Stimulated activated CD8-positive, alpha-beta memory T cell treated with anti-CD3 and anti-CD28 coated beads, Interleukin-4, amount 100 ng/mL, for 4 hours (primary cell): ENCODE measurements at places on chromosomes 2 and 18.

DNA sequence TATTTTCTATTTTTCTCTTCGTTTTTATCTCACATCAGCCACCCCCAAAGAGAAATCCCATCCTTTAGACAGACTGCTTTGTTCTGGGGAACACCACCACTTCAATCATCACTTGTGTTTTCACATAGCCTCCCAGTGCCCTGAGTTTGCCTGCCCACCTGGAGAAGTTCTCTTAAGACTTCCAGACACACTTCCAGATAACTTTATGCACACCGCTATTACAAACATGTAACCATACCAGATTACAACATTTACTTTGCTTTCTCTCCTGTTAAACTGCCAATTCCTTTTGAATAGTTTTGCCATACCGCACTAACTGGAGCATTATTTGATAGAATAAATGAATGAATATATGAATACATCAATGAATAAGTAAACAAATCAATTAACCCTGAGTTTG, 1353.6 kb downstream of the DPP10 start:
- no peak for DNase-seq

- no peak for DNase-seq
Observed at GRCh38 chr2:164967781-164968228, 12.5 kb upstream of the SLC38A11 start.

DNA sequence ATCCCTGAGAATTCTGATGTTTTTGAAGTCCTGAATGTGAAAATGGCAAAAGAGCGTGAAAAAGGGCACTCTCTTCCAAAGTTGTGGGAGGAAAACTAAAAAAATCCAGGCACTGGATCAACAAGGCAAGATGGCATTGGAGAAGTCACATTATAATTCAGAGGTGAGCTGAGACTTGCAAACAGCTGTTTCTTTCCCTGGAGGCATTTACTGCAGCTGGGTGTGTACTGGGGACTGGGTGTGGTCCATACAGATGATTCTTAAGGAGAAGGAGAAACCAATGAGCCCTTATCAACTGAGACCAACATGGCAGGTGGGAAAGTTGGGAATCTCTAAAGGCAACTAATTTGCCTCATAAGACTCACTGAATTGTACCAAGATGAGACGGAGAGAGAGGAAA, 313.9 kb downstream of the TRIB2 start:
- no peak for DNase-seq

DNA sequence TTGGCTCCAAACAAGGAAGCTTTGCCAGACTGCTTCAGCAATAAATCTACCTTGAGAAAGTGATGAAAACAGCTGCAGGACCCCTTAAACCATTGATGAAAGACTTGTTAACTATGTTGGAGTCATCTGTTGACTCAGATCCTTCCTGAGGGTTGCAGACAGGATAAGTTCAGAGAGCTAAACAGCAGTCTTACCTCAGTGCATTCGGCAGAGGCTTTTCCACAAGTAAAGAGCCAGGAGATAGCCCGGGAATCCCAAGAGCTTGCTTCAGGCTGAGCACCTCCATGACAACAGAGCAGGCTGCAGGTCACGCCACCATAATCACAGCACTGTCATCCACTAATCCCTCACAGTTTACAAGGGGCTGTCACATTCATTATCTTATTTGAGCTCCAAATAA, 23.7 kb downstream of the KIAA2012 start:
- DNase-seq, result no peak

DNA sequence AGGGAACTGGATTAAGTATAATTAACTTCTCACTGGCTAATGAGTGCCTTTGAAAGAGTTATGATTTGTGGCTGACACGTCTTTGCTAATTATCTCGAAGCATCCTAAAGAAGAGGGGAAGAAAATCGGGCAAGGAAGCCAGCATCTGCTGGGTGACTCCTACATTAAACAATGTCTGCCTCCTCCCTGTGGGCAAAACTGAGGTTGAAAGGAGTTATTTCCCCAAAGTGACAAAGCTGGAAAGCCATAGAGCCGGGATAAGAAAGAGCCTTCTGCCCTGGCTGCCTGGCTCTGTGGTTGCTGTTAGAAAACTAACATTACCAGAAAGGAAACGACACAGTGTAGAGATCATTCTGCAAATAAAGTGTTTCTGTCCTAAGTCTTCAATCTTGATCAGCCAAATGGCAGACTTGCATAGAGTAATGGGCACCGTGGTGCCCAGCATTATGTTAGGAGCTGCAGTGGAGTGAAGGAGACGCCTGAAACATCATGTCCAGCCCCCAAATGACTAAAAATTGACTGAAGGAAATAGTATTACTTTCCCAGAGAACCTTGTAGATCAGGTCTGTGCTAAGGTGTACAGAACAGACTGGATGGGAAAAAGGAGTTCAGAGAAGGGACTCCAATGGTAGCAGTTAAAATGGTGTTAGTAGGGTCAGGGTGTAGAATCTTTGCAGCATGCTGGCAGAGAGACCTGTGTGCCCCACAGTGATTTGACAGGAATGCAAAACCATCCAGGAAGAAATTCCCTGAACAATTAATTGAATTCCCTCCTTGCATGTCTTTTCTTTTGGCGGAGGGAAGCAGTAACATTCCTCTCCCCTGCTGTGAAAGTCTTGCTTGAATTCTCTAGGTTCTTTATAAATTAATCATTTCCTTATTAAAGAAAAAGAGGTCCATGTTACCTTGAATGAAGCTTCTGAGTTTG, 44.4 kb downstream of the ALPK2 start:
- no peak for DNase-seq

- no peak for DNase-seq
Observed at GRCh38 chr2:241989074-241989473, 119.5 kb downstream of the RTP5 start.

- no peak for DNase-seq
Observed at GRCh38 chr2:39942950-39943349, 163.9 kb upstream of the THUMPD2 start.

GRCh38 chr2:142915502-142915901, 38.0 kb downstream of the KYNU start:
- DNase-seq, result no peak

DNA sequence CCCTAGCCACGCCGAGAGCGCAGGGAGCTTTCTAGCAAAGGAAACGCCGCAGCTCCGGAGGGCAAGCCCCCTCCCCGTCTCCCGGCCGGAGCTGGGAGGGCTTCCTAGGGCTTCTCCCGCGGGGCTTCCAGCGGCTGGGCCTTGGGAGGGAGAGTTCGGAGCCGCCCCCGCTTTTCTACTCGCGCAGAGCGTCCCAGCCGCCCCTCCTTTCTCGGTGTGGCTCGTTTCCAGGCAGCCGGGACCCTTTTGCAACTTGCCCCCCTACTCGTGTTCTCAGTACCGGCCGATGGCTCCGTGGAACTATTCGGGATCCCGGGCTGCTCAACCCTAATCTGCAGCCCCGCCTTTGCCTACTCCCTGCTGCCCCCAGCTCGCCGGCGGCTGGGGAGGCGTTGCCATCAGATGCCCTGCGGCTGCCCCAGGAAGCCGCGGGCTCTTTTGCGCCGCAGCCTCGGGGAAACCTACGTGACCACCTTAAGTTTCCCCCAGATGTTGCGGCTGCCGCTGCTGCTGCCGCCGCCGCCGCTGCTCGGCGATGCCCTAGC, 1.5 kb upstream of the NR4A2 start:
- DNase-seq, result no peak

- DNase-seq, result no peak
Observed at GRCh38 chr2:56666777-56667176, 483.0 kb downstream of the CCDC85A start.

DNA sequence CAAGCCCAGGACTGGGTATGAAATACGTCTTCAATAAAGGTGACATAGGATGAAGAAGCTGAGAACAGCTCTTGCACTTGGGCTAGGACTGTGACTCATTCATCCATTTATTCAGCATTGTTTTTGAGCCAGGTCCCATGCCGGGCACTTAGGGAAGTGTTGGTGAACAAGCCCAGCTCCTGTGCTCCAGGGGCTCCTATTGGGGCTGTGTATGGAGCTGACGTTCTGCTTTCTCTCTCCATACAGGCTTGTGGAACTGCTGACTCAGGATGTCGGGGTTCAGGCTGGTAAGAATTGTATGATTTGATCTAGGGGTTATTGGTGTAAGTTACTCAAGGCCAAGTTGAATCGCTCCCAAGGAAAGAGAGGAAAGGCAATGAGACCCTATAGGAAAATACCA, 24.0 kb downstream of the MYO7B start:
- DNase-seq, result no peak

DNA sequence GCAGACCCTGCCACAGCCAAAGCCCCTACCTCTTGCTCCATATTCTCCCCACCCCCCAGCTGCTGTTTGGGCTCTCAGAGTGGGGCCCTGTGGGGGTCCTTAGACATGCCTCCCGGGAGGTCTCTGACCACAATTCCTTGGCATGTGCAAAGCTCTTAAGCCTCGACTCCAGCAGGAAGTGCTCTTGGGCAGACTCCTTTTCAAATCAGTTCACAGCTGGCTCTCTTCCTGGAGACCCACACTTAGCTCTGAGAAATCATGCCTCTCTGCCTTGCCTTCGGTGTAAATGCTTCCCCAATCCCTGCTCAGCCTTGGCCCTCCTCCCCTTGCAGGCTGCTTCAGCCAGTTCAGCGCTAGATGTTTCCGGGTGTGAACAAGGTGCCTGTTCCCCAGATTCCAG, 46.9 kb downstream of the NGEF start:
- no peak for DNase-seq

GRCh38 chr18:70659036-70659925, 370.4 kb downstream of the SOCS6 start:
- DNase-seq, result no peak

- DNase-seq, result no peak
Observed at GRCh38 chr2:138137949-138138348, 173.7 kb downstream of the HNMT start.

DNA sequence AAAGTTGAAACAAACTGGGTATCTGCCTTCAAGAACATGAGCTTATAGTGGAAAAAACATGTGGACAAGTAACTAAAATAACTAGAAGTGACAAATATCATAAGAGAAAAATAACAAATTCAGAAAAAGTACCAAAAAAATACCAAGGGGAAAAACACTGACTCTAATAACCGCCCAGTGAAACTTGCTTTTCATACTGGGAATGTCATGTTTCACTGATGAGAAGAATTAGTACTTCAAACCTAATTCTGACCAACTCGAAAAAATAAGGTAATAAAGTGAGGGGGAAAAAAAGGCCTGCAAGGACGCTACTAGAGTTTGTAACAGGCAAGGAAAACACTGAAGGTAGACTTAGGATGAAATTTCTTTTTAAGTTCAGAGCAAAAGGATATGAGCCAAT, 83.6 kb downstream of the RTTN start:
- no peak for DNase-seq

GRCh38 chr2:174873471-174873870, 109.2 kb upstream of the CHRNA1 start:
- no peak for DNase-seq

GRCh38 chr2:15798701-15799431, 141.5 kb upstream of the MYCN start:
- DNase-seq, result no peak

- DNase-seq, result no peak
Observed at GRCh38 chr2:127277028-127277427, 16.9 kb downstream of the ERCC3 start.

DNA sequence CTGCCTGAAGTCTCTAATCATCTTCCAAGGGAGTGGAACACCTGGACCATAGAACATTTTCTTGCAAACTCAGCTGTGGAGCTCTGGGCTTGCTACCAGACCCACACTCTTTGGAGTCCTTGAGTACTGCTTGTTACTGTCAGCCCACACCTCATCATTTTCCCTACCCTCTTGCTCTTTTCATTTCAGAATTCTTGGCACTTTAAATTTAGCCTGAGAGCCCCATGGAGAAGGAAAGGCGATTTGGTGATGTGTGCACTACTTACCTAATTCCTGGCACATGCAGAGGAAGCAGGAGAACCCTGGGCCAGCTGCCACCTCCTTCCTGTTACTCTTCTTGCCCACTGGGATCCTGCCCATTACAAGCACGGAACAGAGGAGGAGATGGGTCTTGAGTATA, 31.7 kb downstream of the TMEM178A start:
- DNase-seq, result no peak

GRCh38 chr2:44578471-44579093, 216.8 kb downstream of the CAMKMT start:
- DNase-seq, result no peak

DNA sequence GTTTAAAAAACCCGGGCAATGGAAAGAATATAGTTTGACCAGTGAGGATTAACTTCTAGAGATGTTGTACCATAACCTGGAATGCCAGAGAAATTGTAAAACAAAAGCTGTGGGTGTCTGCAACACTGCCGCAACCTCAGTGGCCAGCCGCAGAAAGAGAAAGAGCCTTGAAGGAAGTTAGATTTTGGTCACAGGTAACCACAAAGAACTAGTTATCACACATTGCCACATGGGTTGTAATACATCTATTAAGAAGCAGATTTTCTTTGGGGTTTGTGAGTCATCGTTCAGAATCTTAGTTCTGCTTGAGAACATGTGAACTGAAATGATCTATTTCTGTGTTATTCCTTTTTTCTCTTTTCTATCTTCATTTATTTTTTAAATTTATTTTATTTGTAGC, 222.9 kb upstream of the AGAP1 start:
- DNase-seq, result no peak

DNA sequence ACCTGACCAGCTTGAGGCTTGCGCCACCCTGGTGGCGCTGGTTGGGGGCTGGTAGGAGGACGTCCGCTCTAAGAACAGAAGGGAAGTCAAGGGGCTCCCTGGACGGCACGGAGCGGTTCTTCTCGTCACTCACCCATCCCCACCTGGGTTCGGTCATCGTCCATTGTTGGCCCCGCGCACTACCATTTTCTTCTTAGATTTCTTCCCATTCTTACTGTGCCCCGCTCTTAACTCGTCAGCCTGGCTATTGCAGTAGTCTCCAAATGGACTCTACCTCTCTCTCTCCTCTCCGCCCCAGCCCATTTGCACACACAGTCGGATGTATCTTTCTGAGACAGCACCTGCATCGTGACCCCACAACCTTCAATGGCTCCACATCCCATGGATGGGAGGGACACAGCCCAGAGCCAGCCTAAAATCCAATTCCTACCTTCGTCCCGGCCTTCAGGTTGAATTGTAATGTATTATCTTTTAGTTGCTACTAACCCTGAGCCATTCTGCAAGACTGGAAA, 814 bp upstream of the RAB1A start:
- no peak for DNase-seq

GRCh38 chr2:218401890-218402289, 2.2 kb downstream of the CTDSP1 start:
- DNase-seq, result no peak

- no peak for DNase-seq
Observed at GRCh38 chr2:28048341-28048740, 157.8 kb downstream of the BABAM2 start.

- no peak for DNase-seq
Observed at GRCh38 chr2:152071092-152071491, 27.8 kb downstream of the CACNB4 start.
